ENCODE measurements at places on chromosomes 3 and 15.

DNA sequence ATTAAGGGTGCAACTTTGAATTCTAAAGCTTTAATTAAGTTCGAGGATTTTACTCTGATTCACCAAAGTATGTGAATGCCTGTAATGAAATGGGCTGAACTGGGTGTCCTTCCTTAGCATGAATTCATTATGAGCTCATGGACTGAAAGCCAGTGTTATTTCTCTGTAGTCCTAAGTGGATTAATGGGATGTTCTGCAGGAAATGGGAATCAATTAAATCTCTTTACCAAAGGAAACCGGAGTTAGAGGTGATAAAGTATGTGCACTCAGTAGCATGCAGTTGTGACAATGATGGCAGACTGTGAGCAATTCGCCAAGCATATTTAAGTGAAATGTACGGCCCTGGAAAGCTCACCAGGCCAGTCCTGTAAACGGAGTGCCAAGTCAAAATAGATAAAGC, 138.7 kb downstream of the CHL1 start:
- H3K4me1 ChIP-seq: no peaks in the 10 kb centered on the region
- DNase-seq: no peak
- no peaks in the 10 kb centered on the region for H3K27me3 ChIP-seq
- no peak overlapping the region for H3K27ac ChIP-seq
- H3K4me3 ChIP-seq: no peak overlapping the region
- no peaks in the 10 kb centered on the region for H3K36me3 ChIP-seq

GRCh38 chr15:77865701-77866100, 211.8 kb downstream of the TBC1D2B start:
- H3K36me3 ChIP-seq: no peaks in the 10 kb centered on the region
- peaks cover 2% of the 10 kb centered on the region for H3K4me1 ChIP-seq
- H3K27ac ChIP-seq: no peak overlapping the region
- no peak for DNase-seq
- H3K4me3 ChIP-seq: no peak overlapping the region

DNA sequence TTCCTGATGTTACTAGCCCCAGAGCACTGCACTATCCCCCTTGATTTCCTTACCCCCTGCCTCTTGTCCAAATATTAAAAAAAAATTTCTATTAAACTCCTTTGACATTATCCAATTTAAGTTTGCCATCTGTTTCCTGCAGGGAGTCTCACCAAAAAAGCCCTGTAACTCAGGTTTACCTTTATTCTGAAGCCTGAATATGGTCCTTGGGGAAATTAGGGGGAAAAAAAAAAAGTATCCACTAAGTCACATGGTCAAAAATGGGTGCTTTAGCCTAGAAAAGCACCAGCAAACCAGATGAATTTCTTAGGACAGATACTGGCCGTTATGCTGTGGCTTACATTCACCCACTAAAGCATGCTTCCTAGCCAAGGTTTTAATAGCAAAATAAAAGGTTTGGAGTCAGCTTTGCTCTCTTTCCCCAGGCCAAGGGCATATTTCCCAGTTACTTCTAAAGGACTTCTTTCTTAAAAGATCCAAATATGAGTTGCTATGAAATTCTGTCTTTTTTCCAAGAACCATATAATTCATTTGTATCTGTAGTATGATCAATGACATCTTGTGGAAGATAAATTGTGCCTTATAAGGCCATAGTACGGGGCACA, 394.9 kb downstream of the LSAMP start:
- no peak overlapping the region for H3K27ac ChIP-seq
- no peaks in the 10 kb centered on the region for H3K27me3 ChIP-seq
- H3K36me3 ChIP-seq: no peaks in the 10 kb centered on the region
- H3K4me3 ChIP-seq: no peak overlapping the region
- DNase-seq: no peak
- H3K4me1 ChIP-seq: no peaks in the 10 kb centered on the region

GRCh38 chr15:91183596-91183995, 83.5 kb downstream of the SV2B start:
- no peak overlapping the region for H3K4me3 ChIP-seq
- no peaks in the 10 kb centered on the region for H3K36me3 ChIP-seq
- peaks cover 21% of the 10 kb centered on the region for H3K27me3 ChIP-seq
- DNase-seq: no peak
- no peaks in the 10 kb centered on the region for H3K4me1 ChIP-seq

- no peaks in the 10 kb centered on the region for H3K36me3 ChIP-seq
- peak overlapping the region; percentile 58 for H3K4me3 ChIP-seq
- peak; percentile 75 for DNase-seq
Measured at GRCh38 chr3:194058189-194058571, 77.8 kb upstream of the HES1 start.

DNA sequence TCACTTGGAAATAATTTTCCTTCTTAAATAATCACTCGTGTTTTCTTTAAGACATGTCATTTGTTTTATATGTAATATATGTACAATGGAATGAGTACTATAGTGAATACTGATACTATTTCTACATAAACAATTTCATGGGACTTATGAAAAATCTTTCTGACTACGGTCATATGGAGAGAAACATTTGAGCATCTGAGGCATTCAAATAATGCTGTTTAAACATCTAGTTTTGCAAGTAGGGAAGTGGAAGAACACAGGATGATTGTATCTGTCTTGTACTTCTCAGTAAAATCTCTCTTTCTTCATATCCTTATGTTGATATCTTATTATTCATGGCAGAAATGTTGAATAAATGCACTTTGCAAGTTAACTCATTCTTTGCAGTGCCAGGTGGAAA, 599.5 kb upstream of the KCNMB2 start:
- H3K4me1 ChIP-seq: no peaks in the 10 kb centered on the region
- no peak overlapping the region for H3K27ac ChIP-seq
- DNase-seq: no peak
- H3K27me3 ChIP-seq: no peaks in the 10 kb centered on the region

DNA sequence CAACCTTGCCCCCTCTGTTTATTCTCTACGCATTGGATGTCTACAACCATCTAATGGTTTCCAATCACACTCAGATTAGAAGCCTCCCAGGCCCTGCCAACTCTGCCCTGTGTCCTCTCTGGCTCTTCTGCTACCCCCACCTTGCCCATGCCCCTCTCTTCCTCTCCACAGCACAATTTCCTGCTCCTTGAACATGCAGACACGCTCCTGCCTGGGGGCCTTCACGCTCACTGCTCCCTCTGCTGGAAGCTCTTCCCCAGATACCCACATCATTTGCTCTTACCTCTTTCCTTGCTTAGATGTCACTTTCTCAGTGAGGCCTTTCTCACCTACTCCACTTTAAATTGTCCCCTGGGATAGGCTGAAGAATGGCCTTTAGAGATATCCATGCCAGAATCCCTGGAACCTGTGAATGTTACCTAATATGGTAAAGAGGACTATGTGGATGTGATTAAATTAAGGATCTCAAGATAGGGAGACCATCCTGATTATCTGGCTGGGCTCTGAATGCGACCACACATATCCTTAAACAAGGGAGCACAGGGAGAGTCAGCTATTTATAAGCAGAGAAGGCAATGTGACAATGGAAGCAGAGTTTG, 9.9 kb downstream of the KY start:
- no peaks in the 10 kb centered on the region for H3K4me1 ChIP-seq
- H3K27ac ChIP-seq: no peak overlapping the region
- DNase-seq: peak; percentile 19
- H3K36me3 ChIP-seq: no peaks in the 10 kb centered on the region
- H3K27me3 ChIP-seq: peaks cover 5% of the 10 kb centered on the region

- no peaks in the 10 kb centered on the region for H3K4me1 ChIP-seq
- H3K27me3 ChIP-seq: no peaks in the 10 kb centered on the region
- peaks cover 15% of the 10 kb centered on the region for H3K36me3 ChIP-seq
- no peak for DNase-seq
- no peak overlapping the region for H3K27ac ChIP-seq
- no peak overlapping the region for H3K4me3 ChIP-seq
Measured at GRCh38 chr15:59668556-59668955, 11.2 kb upstream of the GTF2A2 start.

GRCh38 chr3:149101154-149101553, 14.8 kb upstream of the HLTF start:
- no peak overlapping the region for H3K27ac ChIP-seq
- H3K4me3 ChIP-seq: no peak overlapping the region
- DNase-seq: no peak
- no peaks in the 10 kb centered on the region for H3K27me3 ChIP-seq

- H3K4me3 ChIP-seq: no peak overlapping the region
- H3K27ac ChIP-seq: no peak overlapping the region
- H3K36me3 ChIP-seq: no peaks in the 10 kb centered on the region
- H3K27me3 ChIP-seq: no peaks in the 10 kb centered on the region
Measured at GRCh38 chr3:183188895-183189462, 26.4 kb upstream of the LAMP3 start.

DNA sequence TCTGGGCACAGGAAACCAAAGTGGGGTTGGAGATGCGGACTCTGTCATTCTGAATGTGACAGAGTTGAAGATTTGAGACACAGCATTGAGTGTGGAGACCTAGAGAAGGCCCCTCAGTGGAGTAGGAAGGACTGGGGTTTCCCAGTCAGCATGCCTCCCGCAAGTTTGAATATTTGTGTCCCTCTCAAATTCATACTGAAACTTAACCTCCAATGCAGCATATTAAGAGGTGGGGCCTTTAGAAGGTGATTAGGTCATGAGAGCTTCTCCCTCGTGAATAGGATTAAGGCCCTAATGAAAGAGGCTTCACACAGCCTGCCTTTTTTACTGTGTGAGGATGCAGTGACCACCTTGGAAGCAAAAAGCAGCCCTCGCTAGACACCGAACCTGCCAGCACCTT, 8.0 kb downstream of the HDDC3 start:
- no peaks in the 10 kb centered on the region for H3K27me3 ChIP-seq
- no peak overlapping the region for H3K27ac ChIP-seq

- peak overlapping the region; percentile 37 for H3K27ac ChIP-seq
- no peaks in the 10 kb centered on the region for H3K27me3 ChIP-seq
- peaks cover 14% of the 10 kb centered on the region for H3K36me3 ChIP-seq
- H3K4me3 ChIP-seq: no peak overlapping the region
Measured at GRCh38 chr3:52099001-52099401, 42.6 kb upstream of the DUSP7 start.

- H3K27ac ChIP-seq: no peak overlapping the region
- no peaks in the 10 kb centered on the region for H3K4me1 ChIP-seq
- H3K4me3 ChIP-seq: no peak overlapping the region
- H3K27me3 ChIP-seq: peaks cover 2% of the 10 kb centered on the region
Measured at GRCh38 chr3:7282988-7283387, 422.1 kb downstream of the GRM7 start.

DNA sequence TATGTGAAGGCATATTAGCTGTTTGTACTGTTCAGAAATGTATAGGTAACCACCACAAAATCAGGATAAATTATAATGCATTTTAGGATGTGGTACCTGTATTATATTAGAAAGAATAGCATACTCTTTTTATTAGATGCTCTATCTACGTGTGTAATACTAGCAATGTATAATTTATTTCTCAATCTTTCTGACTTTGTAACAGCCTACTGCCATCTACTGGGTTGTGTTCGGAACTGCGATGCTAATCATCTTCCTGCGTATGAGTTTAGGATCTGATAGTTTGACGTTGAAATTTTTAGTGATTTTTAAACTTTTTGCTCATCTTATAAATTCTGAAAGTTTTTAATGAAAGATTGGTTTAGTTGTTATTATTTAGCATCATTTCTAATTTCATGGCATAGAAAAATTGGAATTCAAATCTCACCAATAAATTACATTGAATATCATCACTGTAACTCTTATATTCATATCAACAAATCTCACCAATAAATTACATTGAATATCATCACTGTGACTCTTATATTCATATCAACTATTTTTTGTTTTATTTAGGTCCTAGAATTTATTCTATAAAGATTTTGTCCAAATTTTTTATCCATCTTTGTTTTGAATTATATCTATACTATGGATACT, 322.7 kb upstream of the ZNF717 start:
- no peaks in the 10 kb centered on the region for H3K27me3 ChIP-seq
- H3K27ac ChIP-seq: no peak overlapping the region
- DNase-seq: no peak
- H3K4me3 ChIP-seq: no peak overlapping the region
- no peaks in the 10 kb centered on the region for H3K36me3 ChIP-seq

DNA sequence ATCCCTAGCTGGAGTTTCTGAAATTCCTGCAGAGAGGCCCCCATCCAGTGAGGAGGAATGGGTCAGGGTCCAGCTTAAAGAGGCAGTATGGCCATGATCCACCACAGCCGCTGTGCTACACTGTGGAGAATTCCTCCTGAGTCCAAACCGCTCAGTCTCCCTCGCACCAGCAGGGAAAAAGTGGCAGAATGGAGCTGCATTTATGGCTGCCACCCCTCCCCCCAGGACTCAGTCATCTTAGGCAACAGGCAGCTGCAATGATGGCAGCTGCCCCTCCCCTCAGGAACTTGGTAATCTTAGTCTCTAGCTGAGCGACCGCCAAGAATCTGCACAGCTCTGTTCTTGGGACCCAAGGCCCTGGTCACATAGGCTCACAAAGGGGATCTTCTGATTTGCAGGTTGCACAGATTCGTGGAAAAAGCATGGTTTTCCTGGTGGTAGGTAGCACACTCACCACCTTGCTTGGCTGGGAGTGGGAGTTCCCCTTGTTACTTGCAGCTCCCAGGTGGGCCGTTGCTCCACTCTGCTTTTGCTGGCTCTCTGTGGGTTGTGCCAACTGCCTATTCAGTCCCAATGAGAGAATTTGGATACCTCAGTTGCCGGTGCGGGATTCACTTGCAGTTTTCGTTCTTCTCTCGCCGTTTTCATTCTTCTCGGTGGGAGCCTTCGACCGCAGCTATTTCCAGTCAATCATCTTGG, 204.1 kb downstream of the STXBP5L start:
- DNase-seq: no peak
- no peaks in the 10 kb centered on the region for H3K4me1 ChIP-seq
- no peak overlapping the region for H3K27ac ChIP-seq
- H3K4me3 ChIP-seq: no peak overlapping the region
- no peaks in the 10 kb centered on the region for H3K36me3 ChIP-seq

DNA sequence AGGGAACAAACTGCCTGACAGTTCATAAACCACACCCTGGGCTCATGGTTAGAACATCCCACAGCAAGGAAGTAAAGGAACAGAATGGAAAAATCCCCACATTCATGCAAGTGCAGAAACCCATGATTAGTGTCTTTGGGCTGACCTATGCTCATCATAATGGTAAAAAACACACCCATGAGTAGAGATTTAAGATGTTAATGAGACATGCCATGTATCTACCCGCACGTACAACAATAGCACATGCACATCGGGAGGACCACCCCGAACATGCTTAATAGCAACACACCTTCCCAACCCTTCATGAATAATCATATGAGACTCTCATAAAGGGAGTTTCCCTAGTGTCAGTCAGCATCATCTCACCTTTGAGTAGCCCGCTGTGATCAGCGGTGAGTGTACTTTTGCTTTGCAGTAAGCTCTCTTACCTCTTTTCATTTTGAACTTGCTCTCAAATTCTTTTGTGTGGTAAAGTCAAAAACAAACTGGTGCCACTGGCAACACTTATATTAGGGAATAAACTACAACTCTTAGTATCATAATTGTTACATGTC, 23.2 kb downstream of the ZBED2 start:
- H3K36me3 ChIP-seq: peaks cover 34% of the 10 kb centered on the region
- H3K4me1 ChIP-seq: peaks cover 67% of the 10 kb centered on the region
- DNase-seq: peak; percentile 78
- no peak overlapping the region for H3K4me3 ChIP-seq
- H3K27ac ChIP-seq: peak overlapping the region; percentile 76

- H3K27me3 ChIP-seq: peaks cover 27% of the 10 kb centered on the region
- H3K27ac ChIP-seq: no peak overlapping the region
- no peak overlapping the region for H3K4me3 ChIP-seq
- DNase-seq: no peak
- H3K4me1 ChIP-seq: no peaks in the 10 kb centered on the region
Measured at GRCh38 chr3:126269354-126269753, 87.9 kb downstream of the KLF15 start.

GRCh38 chr15:78684657-78685056, 43.6 kb upstream of the CHRNB4 start:
- no peak overlapping the region for H3K27ac ChIP-seq
- no peaks in the 10 kb centered on the region for H3K27me3 ChIP-seq
- H3K36me3 ChIP-seq: no peaks in the 10 kb centered on the region
- peaks cover 5% of the 10 kb centered on the region for H3K4me1 ChIP-seq
- no peak for DNase-seq
